Hypothalamus (tissue), 51 donors: ENCODE measurements at places on chromosomes 6 and 20.

GRCh38 chr20:59268870-59269269, 31.5 kb upstream of the EDN3 start:
- no peak for DNase-seq

- no peak for DNase-seq
Observed at GRCh38 chr6:140480852-140481251, 1106.4 kb upstream of the CITED2 start.

GRCh38 chr6:35717449-35718374, 19.1 kb upstream of the ARMC12 start:
- no peak for DNase-seq

DNA sequence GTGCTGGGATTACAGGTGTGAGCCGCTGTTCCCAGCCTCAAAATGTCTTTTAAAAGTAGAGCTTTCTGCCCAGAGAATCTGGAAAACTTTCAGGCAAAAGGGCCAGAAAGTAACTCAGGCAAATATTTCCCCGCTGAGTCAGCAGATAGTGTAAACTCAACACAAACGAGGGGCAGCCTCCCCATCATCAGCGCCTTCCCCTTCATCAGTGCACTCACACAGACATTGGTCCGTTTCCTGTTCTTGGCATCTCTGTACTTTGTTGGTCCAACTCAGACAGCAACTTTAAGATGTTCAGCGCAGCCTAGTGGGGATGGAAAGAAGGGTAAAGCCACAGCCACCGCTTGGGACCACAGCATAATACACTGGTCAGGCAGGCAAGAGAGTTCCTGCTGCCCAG, 69.5 kb downstream of the CSE1L start:
- DNase-seq, result no peak

DNA sequence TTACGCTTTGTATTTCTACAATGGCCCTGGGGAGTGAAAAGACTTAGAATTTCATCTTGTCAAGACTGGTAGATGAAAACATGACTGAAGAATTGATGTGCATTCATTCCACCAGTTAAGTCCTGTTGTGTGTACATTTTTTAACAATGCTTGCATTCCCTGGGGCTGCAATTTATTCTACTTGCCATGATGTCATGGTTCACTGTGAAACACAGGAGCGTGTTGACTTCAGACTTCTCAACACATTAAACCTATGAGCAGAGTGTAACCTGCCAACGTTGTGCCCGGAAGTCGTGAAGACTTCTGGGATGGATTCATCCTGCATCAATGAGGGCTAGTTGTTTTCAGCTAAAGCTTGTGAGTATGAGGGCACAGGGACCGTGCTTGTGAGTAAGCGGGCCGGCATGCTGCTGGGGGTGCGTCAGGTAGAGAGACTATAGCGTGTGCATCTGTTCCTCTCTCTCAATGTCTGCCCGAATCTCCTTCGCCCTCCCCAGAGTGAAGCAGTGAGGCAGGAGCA, 26.3 kb upstream of the RIMS4 start:
- DNase-seq, result no peak

- no peak for DNase-seq
Observed at GRCh38 chr6:35611240-35611639, 77.5 kb downstream of the FKBP5 start.

DNA sequence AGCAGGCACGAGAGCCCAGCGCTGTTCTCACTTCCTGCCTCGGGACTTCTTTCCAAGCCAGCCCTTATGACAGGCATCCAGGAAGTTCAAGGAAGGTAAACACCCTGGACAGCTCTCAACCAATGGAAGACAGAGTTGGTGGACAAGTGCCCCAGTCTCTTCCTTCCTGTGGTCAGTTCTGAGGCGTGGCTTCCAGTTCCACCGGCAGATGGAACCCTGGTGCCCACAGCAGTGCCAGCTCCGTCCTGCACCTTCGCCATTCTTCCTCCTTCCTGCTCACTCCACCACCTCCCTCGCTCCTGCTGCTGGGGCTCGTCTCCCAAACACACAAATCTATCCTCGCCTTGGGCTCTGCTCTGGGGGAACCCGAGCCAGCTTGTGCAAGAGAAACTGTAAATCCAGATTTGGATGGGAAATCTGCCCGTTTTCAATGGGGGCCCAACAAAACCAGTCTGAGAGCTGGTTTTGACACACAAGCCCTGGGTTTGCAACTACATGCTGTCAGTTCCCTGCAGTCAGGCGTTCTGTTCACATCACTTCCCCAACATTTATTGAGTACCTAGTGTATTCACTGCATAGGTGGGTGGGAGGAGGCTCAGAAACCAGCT, 162.7 kb downstream of the GRM4 start:
- no peak for DNase-seq

DNA sequence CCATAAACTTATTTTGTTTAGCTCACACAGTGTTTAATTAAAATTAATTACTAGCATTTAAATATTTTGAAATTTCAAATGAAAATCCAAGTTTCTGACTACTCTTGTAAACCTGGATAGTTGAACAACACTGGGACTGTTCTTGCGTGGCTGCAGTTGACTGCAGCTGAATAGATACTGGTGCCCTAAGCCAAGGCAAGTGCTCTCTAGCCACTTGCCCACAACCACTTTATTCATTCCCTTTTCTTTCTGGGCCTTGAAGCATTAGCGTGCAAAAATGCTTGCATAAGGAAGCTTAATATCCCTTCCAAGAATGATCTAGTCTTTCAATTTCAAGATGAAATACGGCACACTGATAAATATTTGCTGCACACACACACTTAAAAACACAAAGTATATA, 676.0 kb upstream of the MARCKS start:
- DNase-seq, result no peak

DNA sequence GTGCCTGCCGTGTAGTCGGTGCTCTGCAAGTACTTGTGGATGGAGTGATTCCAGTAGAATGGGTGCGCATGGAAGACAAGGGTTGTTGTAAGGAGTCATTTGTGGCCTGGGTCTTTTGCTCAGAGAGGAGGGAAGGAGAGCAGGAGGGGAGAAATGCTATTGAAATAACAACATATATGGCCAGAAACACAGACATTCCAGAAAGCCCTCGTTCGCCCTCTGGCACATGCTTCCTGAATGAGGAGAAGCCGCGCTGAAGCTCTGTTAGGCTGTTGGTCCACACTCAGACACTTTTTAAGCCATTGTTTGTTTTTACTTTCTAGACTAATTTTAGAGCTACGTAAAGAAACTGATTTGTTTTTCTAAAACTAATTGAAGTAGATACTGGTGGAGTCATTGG, 107.4 kb downstream of the RPP40 start:
- DNase-seq, result no peak

GRCh38 chr6:83708546-83708969, 343 bp downstream of the SNAP91 start:
- DNase-seq, result peak; percentile 13

- no peak for DNase-seq
Observed at GRCh38 chr20:33490934-33491656, 1.2 kb downstream of the CBFA2T2 start.

GRCh38 chr20:4708856-4709255, 12.9 kb upstream of the PRND start:
- DNase-seq, result no peak

DNA sequence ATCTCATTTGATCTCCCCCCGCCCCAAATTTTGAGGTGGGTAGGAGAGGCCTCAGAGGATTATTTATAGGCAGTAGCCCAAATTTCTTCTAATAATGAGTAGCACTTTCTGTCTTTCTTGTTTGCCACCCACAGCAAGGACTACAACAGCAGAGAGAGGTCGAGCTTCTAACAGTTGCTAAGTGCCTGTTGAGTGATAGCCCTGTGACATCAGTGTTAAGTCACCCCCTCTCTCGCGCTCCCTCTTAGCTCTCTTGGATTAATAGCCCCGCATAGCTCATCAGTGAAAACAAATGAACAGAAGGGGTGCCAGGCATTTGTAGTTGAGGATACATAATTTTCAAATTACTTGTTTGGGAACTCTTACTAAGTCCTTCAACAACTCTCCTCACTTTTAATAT, 3.5 kb downstream of the ANKRD60 start:
- DNase-seq, result no peak

DNA sequence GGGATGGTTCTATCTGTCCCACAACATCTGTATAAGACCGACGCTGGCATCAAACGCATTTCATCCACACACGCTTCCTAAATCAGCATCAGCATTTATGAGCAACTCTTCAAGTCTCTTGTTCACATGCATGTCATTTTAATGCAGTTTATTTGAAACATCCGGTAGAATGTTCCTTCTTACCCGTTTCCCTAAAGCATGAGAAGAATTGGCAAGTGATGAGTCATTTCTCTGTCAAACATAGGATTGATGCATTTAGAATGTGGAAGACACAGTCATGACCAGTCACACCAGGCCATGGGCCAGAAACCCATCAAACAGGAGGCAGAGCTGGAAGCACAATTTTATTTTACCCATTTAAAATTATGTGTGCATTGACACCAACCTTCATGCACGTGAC, 122.8 kb downstream of the UST start:
- no peak for DNase-seq

DNA sequence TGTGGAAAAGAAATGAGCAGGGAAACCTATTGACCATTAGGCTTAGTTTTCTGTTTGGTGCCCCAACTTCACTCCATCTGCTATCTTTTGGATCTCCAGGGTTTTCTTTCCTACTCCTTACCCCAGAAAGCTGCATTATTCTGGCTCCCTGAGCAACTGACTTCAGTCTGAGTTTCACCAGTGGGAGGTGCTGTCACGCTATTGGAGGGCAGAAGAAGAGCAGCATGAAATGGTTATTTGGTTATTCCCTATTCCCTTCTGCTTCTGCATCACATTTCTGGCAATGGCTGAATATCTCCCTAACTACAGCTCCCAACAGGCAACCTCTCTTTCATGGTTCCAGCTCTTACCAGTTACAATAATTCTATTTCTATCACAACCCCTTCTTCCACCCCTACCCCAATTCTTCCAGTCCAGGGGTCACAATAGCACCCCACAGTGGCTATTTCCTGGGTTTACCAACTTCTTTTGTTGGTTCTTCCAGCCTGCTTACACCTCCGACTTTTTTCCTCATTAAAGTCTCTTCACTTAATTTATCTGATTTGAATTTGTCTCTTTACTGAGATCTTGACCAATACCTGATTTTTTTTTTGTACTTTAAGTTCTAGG, 311.5 kb downstream of the PLCB1 start:
- DNase-seq, result no peak
